ENCODE measurements at places on chromosomes 13 and 19.

DNA sequence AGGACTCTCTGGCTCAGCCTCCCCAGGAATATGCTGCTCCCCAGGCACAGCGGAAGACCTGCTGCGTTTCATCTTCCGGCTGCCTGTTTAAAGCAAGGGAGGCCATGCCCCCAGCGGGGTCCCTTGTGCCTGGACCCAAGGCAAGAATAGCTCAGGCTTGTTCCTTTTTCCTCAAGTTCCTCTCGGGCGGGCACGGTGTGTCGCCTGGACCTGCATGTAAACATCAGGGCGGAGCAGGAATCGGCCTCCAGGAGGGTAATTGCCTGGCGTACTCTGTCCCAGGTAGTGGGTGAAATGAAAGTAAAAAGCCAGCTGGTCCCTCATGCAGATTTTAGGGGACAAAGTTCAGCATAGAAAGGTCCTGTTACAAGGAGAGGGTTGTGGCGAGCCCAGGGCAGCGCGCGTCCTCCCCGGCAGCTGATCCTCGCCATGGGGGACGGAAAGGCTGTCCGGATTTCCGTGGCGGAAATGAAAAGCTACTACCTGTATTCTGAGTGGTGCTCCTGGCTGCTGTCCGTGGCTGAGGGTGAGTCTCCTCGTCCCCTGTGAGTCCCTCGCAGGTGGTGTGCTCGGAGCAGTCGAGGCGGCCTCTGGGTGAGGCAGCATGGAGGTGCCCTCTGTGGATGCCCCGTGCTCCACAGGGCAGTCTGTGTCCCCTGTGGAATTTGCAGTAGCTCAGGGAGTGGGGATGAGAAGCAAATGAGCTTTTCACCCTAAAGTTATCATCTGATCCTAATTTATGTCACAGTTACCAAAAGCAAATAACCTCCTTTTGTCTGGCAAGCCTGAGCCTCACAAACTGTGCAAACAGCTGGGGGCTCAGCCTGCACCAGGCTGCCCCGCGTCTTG is 16.2 kb downstream of the MCF2L start:
- no peak for DNase-seq

DNA sequence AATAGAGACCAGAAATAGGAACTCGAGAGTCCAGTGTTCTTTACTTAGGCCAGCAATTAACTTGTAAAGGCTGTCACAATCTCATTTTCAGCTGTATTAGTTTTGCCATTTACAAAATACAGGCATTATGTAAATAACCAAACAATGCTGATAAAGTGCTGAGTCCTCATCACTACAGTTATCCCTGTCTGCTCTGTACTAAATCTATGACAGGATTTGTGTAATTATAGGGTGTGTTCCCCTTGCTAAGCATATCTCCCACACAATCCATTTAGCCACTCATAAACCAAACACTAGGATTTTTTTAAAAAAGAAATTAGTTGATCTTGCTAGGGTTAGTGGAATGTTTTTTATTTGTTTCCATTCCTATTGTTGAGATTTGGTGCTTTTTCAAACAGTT is 23.2 kb downstream of the PDX1 start:
- DNase-seq: no peak

DNA sequence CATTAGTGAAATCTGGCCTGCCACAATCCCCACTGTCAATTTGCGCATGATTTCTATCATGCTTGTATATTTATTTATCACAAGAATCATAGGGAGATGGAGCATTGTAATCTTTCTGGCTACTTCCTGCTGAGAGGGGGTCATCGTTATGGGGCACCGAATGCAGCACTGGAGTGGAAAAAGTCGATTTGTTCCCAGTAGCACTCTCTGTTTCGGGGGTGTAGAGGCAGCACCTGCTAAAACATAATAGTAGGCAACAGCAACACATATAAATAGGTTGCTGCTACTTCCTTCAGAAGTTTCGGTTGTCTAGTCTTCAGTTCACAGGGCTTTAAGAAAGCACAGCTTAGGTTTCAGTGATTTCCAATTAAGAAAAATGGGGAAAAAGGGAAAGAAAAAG is 23.4 kb upstream of the CEACAM21 start:
- no peak for DNase-seq

- DNase-seq: no peak
Observed at GRCh38 chr13:105502193-105502592, 1033.3 kb downstream of the EFNB2 start.

DNA sequence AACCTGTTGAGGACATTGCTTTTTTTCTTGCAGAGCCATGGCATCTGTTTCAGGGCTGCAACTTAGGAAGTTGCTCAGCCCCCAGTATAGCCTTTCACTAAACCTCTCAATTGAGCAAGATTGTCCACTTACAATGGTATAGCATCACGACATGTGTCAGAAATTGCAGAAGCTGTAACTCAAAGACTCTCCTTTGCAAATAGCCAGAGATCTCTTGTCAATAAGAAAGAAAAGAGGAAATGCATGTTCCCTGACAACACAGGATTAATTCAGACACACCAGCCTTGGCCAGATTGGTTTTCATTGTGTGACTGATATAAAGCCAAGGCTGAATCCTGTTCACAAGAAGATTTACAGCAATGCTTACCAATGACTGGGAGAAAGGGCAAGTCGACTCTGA is 38.7 kb upstream of the CYSLTR2 start:
- no peak for DNase-seq

- no peak for DNase-seq
Observed at GRCh38 chr19:17751912-17752273, 616 bp downstream of the FCHO1 start.

Data from substantia nigra (tissue), 51 donors.